ENCODE measurements at places on chromosomes 12 and 14.

DNA sequence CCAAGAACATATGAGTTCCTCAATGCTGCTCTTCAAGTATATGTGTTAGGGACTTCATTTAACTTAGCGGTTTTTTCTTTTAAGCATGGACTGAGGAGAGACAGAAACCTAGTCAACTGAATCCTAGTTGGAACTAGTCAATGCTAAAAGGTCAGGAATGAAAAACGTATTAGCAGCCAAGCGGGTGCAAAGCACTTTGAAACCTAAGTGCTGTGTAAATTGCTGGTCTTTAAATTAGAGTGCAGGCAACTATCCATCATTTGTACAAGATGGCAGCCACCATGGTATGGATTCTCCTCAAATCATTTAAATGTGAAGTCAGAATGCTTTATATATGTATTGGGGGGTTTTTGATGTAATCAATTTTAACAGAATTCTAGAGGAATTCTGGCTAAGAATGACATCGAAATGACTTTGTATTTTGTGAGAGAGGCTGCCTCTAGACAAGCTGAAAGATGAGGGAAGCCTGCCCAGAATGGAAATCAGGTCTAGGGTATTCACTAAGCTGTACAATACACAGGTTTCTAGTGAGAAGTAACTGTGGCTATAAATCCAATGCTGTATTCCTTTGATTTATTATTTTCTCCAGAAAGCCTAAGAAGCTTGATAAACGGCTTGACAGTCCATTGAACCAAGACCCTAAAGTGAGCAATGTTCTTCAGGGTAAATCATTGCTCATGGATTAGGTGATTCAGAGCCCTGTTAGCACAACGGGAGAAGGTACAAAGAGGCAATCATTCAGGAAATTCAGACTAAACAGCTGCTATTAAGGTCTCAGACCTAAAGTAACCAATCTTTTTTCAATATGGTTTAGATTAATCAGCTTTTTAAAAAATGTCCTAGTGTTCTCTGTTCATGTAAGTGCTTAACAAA, 198.8 kb downstream of the ANO2 start:
- no peak for DNase-seq

- no peak for DNase-seq
These were observed 59.4 kb upstream of the FICD start for GRCh38 chr12:108455706-108456105.

- no peak for DNase-seq
These were observed 1.2 kb downstream of the PRMT8 start for GRCh38 chr12:3491938-3492792.

DNA sequence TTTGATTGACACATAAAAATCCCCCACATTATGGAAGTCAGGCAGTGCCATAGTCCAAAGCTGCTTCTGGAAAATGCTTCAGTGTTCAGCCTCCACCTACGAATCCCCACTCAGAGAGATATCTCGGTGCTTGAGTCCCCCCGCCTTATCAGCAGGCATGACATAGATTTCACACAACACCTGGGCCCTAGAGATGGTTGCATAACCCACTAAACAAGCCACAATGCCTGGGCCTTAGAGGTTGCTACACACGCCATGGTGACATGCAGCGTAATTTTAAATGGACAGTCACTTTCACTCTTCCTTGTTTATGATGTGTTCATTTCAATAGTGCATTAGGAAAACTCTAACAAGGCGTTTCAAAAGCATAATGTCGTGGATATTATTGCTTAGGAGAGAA, 38.0 kb downstream of the CCDC60 start:
- no peak for DNase-seq

DNA sequence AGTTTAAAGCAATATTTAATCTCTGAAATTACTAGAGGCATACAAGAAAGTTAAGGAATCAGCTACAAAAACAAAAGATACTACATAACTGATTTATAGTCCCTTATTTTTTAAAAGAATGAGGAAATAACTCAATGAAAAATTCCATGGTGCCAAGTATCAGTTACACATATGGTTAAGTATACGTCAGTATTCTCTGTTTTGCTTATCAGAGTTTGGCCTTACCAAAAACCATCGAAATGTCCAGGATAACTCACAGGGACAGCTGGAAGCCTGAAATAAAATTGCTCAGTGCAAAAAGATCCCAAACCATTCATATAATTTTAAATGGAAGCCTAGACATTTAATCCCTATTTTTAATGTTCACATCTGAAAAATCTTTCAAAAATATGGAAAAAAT, 3.6 kb downstream of the CFL2 start:
- DNase-seq, result no peak

DNA sequence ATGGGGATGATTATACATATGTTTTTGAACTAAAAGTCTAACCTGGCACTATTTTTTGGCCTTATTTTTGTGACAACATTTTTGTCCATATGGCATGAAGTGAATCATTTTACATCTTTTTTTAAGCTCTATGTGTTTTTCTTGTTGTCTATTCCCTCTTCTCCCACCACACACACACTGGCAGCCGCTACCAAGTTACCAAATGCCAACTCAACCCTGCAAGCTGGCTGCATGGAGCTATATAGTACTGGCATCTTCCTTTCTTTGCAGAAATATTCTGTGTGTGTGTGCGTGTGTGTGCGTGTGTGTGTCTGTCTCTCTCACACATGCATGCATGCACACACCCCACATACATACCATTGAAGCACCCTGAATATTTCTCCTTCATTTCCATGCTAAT, 278.9 kb upstream of the SOX5 start:
- DNase-seq, result no peak

DNA sequence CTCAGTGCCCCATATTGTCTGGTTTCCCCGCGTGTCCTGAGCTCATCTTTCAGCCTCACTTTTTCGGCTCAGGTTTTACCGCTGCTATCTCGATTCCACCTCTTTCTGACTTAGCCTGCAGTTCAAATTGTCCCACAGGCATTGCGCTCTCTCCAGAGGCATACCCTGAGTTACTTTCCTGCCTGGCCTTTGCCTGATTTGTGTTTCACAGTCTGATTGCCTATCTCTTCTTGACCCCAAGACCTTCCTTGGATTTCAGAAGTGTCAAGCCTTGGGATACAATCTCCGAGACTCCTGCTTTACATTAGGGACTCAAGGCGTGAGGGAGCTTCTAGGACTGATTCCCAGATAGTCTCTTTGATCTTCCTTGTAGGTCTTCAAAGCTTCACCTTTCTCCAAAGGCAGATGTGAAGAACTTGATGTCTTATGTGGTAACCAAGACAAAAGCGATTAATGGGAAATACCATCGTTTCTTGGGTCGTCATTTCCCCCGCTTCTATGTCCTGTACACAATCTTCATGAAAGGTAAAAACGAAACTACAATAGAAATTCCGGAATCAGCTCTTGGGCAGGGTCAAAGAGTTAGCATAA, 629 bp downstream of the LETMD1 start:
- DNase-seq, result no peak

DNA sequence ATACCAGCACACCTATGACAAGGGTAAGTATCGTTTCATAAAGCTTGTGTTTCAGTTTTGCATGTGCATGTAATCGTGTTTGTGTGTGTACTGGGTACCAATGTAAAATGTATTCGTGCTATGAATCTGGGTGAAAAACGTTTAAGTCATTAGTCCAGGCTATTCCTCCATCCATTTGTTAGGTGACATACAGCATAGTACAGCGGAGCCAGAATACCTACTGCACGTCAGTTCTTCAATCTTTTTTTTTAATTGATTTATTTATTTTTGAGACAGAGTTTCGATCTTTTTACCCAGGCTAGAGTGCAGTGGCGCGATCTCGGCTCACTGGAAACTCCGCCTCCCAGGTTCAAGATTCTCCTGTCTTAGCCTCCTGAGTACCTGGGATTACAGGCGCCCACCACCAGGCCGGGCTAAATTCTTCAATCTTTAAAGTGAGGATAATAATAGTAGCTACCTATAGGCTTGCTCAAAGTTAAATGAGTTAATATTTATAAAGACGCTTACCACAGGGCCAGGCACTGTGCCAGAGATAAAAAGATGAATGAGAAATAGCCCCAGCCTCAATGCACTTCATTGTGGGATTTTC, 661 bp upstream of the RPS26 start:
- no peak for DNase-seq

GRCh38 chr14:99378782-99379214, 101.9 kb downstream of the SETD3 start:
- no peak for DNase-seq

DNA sequence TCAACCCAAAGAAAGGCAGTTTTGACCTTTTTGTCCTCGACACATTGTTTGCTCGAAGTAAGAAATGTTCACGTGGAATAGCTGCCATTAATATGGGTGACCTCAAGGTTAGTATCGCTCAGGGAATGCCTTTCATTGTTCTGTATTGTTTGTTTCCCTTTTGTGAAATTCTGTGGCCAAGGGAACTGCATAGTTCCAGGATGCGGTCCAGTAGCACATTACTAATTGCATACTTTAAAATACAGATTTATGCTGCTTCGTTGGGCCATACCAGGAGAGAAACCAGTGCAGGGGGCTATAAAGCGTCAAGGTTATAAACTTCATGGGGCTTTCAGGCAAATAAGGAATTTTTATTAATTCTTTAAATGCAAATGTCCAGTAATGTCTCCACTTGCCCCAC, 73.3 kb upstream of the USP44 start:
- DNase-seq, result no peak

DNA sequence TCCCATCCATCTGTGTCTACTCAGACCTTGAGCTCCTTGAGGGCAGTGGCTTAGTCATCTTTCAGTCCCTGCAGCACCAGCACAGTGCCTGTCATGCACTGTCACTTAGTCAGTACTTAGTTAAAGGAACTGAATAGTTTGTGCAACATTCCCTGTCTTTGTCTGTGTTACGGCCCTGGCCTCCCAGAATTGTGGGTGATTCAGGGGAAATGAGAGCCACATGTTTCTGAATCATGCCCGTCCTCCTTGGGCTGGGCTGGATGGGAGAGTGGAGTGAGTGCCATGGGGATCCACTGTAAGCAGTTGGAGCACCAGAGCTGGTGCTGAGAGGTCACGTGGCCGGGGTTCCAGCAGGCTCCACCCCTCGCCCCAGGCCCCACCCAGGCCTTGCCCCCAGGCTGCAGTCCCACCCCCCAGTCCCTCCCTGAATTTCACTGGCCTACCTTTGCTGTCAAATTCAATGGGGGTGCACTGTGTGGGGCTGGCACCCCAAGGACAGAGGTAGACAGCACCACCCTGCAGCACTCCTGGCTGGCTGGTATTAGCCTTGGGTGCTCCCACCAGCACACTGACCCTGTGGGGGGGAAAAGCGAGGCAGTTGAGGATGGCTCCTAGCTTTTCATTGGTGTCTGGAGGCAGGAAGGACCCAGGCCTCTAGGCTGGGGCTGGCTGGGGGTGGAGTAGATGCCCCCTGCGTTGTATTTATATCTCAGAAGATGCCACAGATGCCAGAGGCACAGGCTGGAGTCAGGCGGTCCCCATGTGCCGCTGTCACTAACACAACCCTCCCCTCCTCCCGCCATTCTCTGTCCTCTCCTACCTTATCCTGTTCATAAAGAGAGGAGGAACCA, 7.5 kb downstream of the ITGA5 start:
- DNase-seq, result no peak

GRCh38 chr12:54006559-54007220, 2.1 kb upstream of the HOXC8 start:
- DNase-seq, result no peak

GRCh38 chr12:114397978-114398881, 7.7 kb downstream of the TBX5 start:
- DNase-seq, result no peak
